ENCODE measurements at places on chromosomes 11 and 22.

DNA sequence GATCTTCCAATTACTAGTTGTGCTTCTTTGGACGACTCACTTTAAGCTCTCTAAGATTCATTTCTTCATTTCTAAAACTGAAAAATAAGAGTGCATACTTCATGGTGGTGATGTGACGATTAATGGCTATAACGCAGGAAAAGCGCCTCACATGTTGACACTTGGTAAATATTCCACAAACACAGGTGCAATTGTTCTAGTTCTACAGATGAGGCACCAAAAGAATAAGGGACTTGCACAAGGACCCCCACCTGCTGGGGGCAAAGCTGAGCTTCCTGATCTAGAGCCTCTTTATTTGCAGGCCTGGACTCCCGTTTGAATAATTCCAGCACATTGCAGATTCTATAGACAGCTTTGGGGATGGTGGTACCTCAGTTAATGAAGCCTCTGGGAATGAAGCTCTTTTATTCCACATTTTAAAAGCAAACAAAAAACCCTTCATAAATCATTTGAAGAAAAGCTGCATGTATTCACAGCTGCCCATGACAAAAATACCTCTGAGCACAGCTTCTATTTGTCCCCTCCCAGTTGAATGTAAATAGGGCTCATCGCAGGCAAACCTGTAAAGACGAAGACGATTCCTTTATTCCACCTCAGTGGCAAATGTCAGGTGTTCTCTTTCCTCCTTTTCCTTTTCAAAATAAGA, 14.9 kb upstream of the CADM1 start:
- no peak for DNase-seq

- peak; percentile 9 for DNase-seq
These were observed 189.0 kb downstream of the DDX10 start for GRCh38 chr11:108853864-108854263.

DNA sequence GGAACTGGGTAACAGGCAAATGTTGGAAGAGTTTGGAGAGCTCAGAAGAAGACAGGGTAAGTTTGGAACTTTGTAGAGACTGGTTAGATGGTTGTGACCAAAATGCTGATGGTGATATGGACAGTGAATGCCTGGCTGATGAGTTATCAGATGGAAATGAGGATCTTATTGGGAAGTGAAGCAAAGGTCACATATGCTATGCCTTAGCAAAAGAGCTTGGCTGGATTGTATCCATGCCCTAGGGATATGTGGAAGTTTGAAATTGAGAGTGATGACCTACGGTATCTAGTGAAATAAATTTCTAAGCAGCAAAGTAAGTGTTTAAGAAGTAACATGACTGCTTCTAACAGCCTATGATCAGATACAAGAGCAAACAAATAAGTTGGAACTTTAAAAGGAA, 17.8 kb downstream of the BBOX1 start:
- no peak for DNase-seq

DNA sequence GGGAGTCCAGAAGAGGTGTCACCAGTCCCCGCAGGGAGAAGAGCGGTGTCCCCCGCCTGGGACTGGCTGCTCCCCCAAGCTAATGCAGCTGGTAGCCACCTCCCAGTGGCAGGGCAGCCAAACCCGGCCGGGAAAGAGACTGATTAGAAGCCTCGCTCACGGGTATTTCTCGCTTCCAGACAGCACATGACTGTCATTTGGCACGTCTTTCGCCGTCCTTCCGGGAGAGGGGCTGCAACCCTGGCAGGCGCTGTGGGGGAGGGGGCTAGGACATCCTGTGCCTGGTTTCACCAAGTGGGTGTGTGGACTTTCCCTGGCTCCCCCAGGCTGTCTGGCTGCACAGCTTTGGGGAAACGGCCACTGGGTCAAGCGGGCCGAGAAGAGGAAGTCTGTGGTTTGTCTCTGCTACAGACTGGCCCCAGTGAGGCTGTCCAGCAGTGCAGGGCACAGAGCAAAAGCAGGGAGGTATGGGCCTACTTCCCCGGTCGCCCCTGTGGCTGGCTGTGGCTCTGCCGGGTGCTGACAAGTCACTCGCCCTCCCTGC, 3.8 kb downstream of the CD81 start:
- DNase-seq, result peak; percentile 56

- no peak for DNase-seq
These were observed 41.5 kb downstream of the CSTPP1 start for GRCh38 chr11:46978005-46978491.

GRCh38 chr22:49489821-49490220, 337.9 kb downstream of the BRD1 start:
- no peak for DNase-seq

DNA sequence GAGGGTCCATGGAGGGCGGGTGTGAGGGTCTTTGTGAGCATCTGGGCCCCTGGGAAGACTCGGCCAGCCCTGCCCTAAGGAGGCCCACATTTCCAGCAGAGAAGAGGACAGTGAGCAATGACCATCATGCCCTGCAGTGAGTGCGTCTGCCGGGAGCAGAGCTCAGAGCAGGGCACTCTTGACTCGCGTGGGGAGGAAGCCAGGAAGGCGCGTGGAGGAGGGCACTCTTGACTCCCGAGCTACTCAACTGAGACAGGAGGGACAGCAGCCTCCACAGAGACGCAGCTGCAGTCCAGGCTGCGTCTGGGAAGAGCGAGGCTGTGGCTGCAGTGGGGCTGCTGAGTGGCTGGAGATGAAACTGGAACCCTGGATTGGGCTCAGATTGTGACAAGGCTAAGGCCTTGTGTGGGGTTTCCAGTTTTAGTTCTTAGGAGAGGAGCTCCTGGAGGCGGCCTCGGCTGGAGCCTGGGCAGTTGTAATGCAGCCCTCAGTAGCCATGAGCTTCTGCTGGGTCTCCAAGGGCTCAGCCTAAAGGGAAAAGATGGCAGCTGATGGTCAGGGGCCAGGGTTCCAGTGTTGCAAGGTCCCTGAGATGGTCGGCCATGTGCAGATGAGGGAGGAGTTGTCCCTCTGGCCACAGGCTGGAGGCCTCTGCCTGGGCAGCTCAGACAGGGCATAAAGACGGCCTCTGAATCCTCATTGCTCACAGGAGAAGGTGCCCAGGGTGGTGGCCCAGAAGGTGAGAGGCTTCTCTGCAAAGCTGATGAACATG, 264.7 kb upstream of the B3GAT1 start:
- no peak for DNase-seq
